ENCODE measurements at places on chromosomes 3 and 15.
A peak's percentile ranks its signal among the peaks of the same experiment; 100 is the strongest.

GRCh38 chr15:83980637-83981036, 254.9 kb upstream of the GOLGA6L4 start:
- no peak for DNase-seq

DNA sequence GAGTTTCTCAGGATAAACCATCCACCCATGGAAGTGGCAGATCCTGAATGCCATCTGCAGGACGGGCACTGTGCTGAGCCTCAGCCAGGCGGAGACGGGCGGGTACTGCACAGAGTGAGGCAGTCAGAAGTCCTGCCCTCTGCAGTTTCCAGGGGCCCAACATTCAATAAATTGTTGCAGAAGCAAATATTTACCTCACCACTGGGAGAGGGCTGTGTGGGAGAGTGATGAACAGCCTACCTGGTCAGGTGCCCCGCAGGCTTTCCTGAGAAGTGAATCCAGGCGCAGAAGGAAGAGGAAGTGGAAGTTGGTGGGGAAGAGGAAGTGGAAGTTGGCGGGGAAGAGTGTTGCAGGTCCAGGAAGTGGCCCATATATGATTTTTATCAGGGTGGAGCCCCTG, 100.8 kb downstream of the SLCO3A1 start:
- DNase-seq, result no peak

GRCh38 chr3:141218162-141218835, 13.3 kb upstream of the PXYLP1 start:
- no peak for DNase-seq

- DNase-seq, result no peak
Measured at GRCh38 chr3:17585394-17586325, 156.8 kb downstream of the TBC1D5 start.

DNA sequence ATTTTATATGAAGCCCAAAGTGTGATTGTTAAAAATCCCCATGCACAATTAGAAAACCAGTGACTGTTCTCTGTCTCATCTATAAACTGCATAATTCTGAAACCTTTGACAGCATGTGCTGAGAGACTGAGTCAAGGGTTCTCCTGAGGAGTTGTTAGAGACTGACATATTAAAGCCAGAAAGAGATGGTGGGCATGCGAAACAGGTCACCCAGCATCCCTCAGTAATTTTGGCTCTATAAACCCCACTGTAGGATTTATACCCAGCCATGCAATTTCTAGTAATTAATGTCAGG, 3.6 kb downstream of the VGLL3 start:
- no peak for DNase-seq

GRCh38 chr3:187958432-187959003, 195.4 kb upstream of the LPP start:
- no peak for DNase-seq

GRCh38 chr15:77839970-77840905, 207.5 kb upstream of the LINGO1 start:
- DNase-seq, result no peak

- DNase-seq, result no peak
Measured at GRCh38 chr15:89806210-89806558, 8.5 kb downstream of the ANPEP start.

GRCh38 chr3:105365391-105366325, 1.1 kb upstream of the ALCAM start:
- peak; percentile 6 for DNase-seq

- no peak for DNase-seq
Measured at GRCh38 chr3:20136231-20136630, 49.8 kb downstream of the SGO1 start.

All from posterior cingulate gyrus (tissue), 11 donors.